HepG2 (cell line): ENCODE measurements at places on chromosomes 5 and 9. TPM values are rescaled to one million over a fixed set of nuclear protein-coding genes. Genes with fewer than 3 reads are reported as not detected.

- H3K36me3 ChIP-seq, result no peaks in the 10 kb centered on the region
- DNase-seq, result peak; percentile 76
- peaks cover 49% of the 10 kb centered on the region for H3K4me1 ChIP-seq
- peak within 1 kb of the TSS; percentile 96 for H3K27ac ChIP-seq
- H3K4me3 ChIP-seq, result peak within 1 kb of the TSS; percentile 97
- H3K27me3 ChIP-seq, result no peaks in the 10 kb centered on the region
Measured at GRCh38 chr9:100426530-100427365, at the start of gene MSANTD3. Gene MSANTD3 (plus strand): TSS chr9:100427143. CDS start chr9:100441939, 14,796 bp downstream.

DNA sequence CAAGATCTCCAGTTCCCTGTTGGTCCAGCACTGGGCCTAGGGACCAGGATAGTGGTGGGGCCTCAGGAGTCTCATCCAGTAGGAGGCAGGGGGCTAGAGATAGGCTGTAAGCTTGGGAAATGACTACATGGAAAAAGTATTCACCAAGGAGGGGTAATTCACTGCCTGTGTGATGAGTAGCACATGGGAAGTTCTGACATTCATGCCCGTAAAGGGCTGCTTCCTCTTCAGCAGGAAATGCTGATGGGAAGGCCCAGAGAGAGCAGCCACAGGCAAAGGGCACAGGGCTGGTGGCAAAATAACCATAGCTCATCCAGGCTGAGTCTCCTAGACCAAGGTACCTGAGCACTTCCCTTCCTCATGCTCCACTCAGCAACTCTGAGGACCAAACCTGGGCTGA, 23.1 kb upstream of the FRRS1L start:
- H3K27ac ChIP-seq, result no peak overlapping the region
- DNase-seq, result no peak
- 0 out of 2 replicates have a peak, but pooled peaks cover 9% of the 10 kb centered on the region for H3K4me1 ChIP-seq
- no peak overlapping the region for H3K4me3 ChIP-seq
- H3K36me3 ChIP-seq, result no peaks in the 10 kb centered on the region

- no peak for DNase-seq
- H3K27me3 ChIP-seq, result no peaks in the 10 kb centered on the region
- H3K27ac ChIP-seq, result no peak overlapping the region
Measured at GRCh38 chr5:10731913-10732312, 29.1 kb downstream of the DAP start.

DNA sequence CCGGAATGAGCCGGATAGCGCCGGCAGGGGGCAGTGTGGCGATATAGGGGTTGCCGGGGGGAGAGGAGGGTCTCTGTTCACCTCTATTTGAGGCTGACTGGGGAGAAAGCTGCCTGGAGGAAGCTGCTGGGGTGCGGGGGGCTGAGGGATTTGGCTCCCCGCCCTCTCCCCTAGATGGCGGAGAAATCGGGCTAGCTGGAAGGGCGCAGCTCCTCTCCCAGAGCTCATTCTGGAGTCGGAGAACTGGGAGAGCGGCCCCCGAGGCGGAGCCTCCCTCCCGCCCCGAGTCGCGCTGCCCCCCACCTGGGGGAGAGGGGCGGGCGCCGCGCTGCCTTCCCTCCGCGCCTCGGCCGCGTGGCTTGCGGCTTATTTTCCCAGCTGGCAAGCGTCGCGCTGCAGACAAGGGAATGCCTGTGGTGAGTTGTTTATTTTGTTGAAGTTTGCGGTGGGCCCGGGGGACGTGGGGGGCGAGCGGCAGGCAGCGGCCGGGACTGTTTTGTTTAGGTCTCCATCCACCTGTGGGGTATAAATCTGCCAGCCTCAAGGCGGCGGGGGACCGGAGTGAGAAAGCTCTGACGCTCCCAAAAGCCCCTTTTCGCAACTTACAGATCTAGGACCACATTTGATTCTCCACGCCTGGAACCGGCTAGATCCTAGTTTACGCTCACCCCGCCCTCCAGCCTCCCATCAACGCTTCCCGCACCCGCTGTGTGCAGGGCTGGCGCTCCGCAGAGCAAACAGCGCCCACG, 4.1 kb upstream of the RGMB start:
- DNase-seq, result no peak
- H3K4me3 ChIP-seq, result peak overlapping the region; percentile 81
- no peaks in the 10 kb centered on the region for H3K27me3 ChIP-seq
- no peaks in the 10 kb centered on the region for H3K36me3 ChIP-seq

DNA sequence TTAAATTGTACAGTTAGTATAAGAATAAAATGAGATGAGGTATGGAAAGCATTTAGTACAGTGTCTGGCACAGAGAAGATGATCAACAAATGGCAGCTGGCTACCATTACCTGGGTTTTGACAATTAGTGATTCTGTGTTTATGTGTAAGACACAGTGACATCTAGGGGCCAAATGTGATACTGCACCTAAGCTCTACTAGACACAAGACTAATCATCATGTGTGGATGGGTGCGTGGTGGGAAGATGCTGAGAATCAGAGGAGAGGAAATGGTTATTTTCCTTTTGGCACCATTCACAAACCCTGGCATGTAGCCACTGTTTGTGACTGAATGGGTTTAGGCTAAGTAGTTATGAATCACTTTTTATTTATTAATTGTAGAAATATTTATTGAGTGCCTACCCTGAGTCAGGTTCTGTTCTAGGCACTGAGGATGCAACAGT, 109.8 kb upstream of the TBC1D2 start:
- no peak overlapping the region for H3K4me3 ChIP-seq
- no peak overlapping the region for H3K27ac ChIP-seq
- no peaks in the 10 kb centered on the region for H3K36me3 ChIP-seq
- peaks cover 10% of the 10 kb centered on the region; the same call in 1 of the 3 replicates for H3K27me3 ChIP-seq
- DNase-seq, result peak; percentile 9

The PDE8B gene
- total RNA-seq, result not detected in 2 replicates

The ANKRD33B gene
- 0.02 TPM in 1 of 2 replicates, not detected in the other for total RNA-seq

The ZDHHC11 gene
- total RNA-seq, result 1.4 and 4.0 TPM in 2 replicates

GRCh38 chr5:35761541-35761940, 95.2 kb upstream of the IL7R start:
- DNase-seq, result no peak
- no peak overlapping the region for H3K27ac ChIP-seq
- H3K36me3 ChIP-seq, result no peaks in the 10 kb centered on the region
- H3K27me3 ChIP-seq, result no peaks in the 10 kb centered on the region
- H3K4me1 ChIP-seq, result peaks cover 8% of the 10 kb centered on the region

- no peak overlapping the region for H3K4me3 ChIP-seq
- H3K27ac ChIP-seq, result no peak overlapping the region
- H3K4me1 ChIP-seq, result no peaks in the 10 kb centered on the region
- H3K36me3 ChIP-seq, result no peaks in the 10 kb centered on the region
Measured at GRCh38 chr5:54720341-54720740, 202.8 kb downstream of the SNX18 start.

The LRRC70 gene
- 0.31 and 0.71 TPM in 2 replicates for total RNA-seq

DNA sequence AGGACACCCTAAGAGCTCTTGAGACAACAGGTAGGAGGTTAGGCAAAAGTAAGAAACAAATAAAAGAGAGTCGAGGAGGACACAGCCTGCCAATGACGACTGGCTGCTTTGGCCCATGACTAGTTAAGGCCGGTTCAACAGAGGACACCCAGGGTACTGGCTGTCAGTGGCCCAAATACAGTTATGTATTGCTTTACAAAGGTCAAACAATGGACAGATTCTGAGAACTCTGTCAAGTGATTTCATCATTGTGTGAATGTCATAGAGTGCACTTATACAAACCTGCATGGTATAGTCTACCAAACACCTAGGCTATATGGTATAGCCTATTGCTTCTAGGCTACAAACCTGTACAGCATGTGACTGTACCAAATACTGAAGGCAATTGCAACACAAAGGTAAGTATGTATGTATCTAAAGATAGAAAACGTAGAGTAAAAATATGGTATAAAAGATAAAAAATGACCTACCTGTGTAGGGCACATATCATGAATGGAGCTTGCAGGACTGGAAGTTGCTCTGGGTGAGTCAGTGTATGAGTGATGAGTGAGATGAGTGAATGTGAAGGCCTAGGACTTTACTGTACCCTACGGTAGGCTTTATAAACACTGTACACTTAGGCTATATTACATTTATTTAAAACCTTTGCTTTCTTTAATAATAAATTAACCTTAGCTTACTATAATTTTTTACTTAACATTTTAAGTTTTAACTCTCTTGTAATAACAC, 6.5 kb upstream of the FAM81B start:
- H3K27ac ChIP-seq, result no peak overlapping the region
- DNase-seq, result no peak
- H3K36me3 ChIP-seq, result no peaks in the 10 kb centered on the region

GRCh38 chr5:93890657-93891056, 149.3 kb upstream of the POU5F2 start:
- peaks cover 22% of the 10 kb centered on the region for H3K4me1 ChIP-seq
- H3K4me3 ChIP-seq, result no peak overlapping the region
- no peaks in the 10 kb centered on the region for H3K36me3 ChIP-seq
- H3K27ac ChIP-seq, result no peak overlapping the region
- no peaks in the 10 kb centered on the region for H3K27me3 ChIP-seq
- DNase-seq, result no peak

GRCh38 chr9:135992486-135993408, 31.6 kb upstream of the UBAC1 start:
- H3K27ac ChIP-seq, result peak overlapping the region; percentile 98
- peaks cover 19% of the 10 kb centered on the region; the same call in 2 of the 3 replicates for H3K27me3 ChIP-seq
- peak; percentile 81 for DNase-seq
- H3K4me3 ChIP-seq, result peak overlapping the region; percentile 74
- H3K4me1 ChIP-seq, result peaks cover 72% of the 10 kb centered on the region

GRCh38 chr9:10236161-10236560, 376.6 kb downstream of the PTPRD start:
- H3K27ac ChIP-seq, result no peak overlapping the region
- no peaks in the 10 kb centered on the region for H3K27me3 ChIP-seq
- DNase-seq, result no peak
- H3K36me3 ChIP-seq, result no peaks in the 10 kb centered on the region
- H3K4me3 ChIP-seq, result no peak overlapping the region
- H3K4me1 ChIP-seq, result no peaks in the 10 kb centered on the region

DNA sequence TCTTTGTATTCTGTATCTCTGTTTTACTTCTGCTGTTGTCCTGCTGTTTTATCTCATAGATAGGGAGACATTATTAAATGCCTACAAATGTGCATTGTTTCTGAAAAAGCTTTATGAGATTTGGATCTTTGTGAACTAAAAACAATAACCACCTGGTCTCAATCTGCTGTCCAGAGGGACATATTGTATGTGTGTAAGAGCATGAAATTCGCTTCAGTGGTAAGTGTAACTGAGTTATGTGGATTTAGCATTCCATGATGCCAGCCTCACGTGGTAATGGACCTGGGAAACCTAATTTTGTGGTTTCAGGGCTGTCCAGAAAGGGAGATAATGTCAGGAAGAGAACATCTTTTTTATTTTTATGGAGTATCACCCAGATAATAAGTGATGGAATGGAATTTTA, 119.3 kb downstream of the GDNF start:
- H3K27me3 ChIP-seq, result no peaks in the 10 kb centered on the region
- no peaks in the 10 kb centered on the region for H3K36me3 ChIP-seq
- H3K4me1 ChIP-seq, result peaks cover 50% of the 10 kb centered on the region
- DNase-seq, result no peak
- no peak overlapping the region for H3K4me3 ChIP-seq

DNA sequence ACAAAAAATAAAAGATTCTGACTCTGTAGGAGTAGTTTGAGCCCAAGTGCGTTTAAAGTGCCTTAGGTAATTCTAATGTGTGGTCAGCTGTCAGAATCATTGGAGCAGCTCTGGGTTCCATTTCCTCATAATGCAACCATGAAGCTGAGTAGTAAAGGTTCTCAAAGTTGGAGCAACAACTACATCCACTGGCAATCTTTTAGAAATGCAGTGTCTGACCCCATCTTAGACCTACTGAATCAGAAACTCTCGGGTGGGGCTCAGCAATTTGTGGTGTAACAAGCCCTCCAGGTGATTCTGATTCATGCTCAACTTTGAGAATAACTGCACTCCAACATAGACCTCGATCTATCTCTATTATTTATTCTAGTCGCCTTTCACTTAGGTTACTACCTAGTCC, 7.6 kb upstream of the ALDH1A1 start:
- no peak overlapping the region for H3K27ac ChIP-seq
- no peaks in the 10 kb centered on the region for H3K36me3 ChIP-seq
- no peaks in the 10 kb centered on the region for H3K27me3 ChIP-seq

DNA sequence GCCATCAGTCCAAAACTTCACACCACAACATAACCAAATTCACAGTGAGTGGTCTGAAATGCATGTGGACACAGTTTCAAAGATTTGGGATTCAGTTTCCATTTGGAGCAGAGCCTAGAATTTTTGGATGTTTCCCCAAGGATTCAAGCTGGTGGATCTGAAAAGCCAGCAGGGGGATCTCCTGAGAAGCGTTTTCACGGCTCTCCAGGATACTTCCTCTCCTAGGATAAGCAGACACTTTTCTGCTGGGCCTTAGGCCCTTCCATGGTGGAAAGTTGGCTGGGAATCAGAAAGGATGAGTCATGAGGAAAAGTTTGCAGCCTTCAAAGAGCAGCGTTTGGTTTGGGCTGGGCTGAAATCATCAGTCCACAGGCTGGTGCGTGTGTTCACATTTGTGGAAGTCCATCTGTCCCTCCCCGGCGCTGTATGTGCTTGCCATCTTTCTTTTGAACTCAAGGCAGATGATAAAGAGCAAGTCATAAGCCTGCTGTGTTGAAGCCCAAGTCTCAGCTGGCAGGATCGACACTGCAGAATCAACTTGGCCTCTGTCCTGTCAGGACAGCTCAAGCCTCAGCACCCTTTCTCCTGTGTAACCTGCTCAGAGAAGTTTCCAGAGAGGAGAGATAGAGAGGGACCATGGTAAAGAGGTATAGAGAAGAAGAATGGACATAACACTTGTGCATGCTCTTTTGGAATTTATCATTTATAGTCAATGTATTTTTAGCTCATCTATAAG, 152.6 kb upstream of the MSX2 start:
- no peak overlapping the region for H3K27ac ChIP-seq
- H3K4me1 ChIP-seq, result no peaks in the 10 kb centered on the region
- DNase-seq, result peak; percentile 28
- no peaks in the 10 kb centered on the region for H3K36me3 ChIP-seq
- no peak overlapping the region for H3K4me3 ChIP-seq
- no peaks in the 10 kb centered on the region for H3K27me3 ChIP-seq

DNA sequence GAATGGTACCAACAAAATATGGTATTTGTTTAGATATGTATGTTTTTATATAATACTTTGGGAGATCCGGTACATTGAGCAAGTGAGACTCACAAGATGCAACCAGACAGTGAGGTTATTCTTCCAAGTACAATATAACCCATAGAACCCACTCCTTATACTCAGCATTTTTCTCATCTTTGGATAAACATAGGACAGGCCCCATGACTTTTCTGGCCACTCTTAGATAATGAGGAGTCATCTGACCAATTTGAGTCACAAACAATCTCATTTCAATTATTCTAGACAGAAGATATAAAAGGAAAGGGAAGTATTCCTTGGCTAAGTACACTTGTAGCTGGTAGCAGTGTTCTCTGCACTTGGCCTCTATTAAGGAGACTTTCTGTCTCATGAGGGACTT, 150.2 kb downstream of the SGCD start:
- H3K4me1 ChIP-seq, result no peaks in the 10 kb centered on the region
- DNase-seq, result no peak
- H3K4me3 ChIP-seq, result no peak overlapping the region

DNA sequence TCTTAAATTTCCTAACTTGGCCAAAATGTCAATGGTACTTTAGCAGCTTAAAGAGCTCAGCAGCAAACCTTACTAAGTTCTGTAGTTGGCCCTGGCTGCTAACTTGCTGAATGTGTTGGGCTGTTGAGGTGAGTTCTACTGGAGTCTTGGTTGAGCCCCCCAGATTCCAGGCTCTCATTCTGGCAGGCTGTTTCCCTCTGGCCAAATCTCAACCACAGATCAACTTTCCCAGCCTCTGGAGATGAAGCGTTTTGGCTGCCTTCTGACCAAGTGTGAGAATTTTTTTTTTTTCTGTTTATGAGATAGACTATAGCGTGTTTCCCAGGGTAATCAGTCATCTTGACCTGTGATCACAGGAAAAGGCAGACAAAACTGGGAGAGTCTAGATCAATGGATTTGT, 343.7 kb downstream of the EBF1 start:
- no peaks in the 10 kb centered on the region for H3K4me1 ChIP-seq
- no peak overlapping the region for H3K4me3 ChIP-seq
- no peak overlapping the region for H3K27ac ChIP-seq
